ENCODE measurements at places on chromosomes 4 and X.

DNA sequence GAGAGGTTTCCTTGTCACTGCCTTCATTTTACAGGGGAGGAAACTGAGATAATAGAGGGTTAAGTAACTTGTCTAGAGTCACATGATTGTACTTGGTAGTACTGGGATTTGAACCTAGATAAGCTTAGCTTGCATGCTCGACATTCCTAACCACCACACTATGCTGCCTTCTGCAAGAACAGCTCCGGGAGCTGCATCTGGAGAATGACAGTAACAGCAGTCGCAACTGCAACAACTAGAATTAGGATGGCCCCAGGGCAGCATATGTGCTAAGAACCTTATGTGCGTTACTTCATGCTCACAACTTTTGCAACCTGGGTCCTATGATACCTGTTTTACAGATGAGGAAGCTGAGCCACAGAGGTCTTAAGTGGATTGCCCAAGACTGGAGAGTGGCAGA is 89.5 kb upstream of the LCORL start:
- no peak for DNase-seq

DNA sequence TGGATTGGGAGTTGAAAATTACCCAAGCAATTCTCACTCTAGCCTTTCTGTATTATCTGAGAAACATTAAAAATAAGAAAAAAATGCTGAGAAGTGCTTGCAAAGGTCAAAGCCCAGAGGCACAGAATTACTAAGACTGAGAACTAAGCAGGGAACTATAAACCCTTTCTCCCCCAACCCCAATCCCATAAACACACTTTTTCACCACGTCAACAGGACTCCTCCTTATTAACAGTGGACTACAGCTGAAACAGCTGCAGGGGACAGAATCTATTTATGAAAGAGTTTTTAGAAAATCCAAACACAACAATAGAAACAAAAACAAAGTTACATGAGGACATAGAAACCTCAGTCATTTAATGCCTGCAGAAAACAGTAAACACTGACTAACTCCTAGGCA is 984.1 kb downstream of the TRAM1L1 start:
- no peak for DNase-seq

DNA sequence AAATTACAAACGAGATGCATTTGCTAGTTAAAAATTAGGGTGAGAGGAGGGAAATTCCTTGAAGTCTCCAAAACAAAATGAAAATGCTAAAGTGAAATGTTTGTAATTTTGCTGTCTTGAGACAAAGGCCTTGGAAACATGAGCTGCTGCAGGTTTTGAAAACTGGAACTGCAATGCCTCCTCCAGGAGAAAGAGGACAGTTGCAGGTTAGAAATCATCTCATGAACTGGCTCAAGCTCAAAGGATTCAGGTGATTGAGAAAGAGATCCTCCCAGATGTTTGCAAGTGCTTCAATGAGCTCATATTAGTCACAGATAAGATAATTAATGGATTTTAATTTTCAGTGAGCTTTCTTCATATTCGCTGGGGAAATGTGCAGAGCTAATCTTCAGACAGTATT is 32.4 kb downstream of the SMPX start:
- DNase-seq: no peak

- no peak for DNase-seq
These were observed 100.4 kb downstream of the TMEM164 start for GRCh38 chrX:110103344-110103743.

- DNase-seq: no peak
These were observed 31.7 kb downstream of the AGA start for GRCh38 chr4:177410566-177410965.

DNA sequence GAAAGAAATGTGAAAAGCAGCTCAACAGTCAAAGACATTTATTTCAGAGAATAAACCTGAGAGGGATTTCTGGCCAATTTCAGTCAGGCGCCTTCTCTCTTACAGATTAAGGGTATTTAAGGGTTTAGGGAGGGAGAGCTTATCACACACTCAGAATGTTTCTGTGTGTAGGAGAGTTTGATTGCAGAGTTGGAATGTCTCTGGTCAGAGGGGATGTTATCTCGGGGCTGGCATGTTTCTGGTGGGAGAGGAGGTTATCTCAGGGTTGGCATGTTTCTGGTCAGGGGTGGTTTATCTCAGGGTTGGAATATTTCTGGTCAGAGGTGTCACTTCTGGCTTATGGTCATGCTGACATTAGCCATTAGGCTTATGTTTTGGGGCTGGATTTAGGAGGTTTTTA is 1920.5 kb upstream of the PCDH7 start:
- no peak for DNase-seq
